Glomerular endothelial cell (primary cell): ENCODE measurements at places on chromosomes 3 and 15.

- DNase-seq = no peak
Measured at GRCh38 chr3:117303443-117303842, 593.9 kb downstream of the TUSC7 start.

DNA sequence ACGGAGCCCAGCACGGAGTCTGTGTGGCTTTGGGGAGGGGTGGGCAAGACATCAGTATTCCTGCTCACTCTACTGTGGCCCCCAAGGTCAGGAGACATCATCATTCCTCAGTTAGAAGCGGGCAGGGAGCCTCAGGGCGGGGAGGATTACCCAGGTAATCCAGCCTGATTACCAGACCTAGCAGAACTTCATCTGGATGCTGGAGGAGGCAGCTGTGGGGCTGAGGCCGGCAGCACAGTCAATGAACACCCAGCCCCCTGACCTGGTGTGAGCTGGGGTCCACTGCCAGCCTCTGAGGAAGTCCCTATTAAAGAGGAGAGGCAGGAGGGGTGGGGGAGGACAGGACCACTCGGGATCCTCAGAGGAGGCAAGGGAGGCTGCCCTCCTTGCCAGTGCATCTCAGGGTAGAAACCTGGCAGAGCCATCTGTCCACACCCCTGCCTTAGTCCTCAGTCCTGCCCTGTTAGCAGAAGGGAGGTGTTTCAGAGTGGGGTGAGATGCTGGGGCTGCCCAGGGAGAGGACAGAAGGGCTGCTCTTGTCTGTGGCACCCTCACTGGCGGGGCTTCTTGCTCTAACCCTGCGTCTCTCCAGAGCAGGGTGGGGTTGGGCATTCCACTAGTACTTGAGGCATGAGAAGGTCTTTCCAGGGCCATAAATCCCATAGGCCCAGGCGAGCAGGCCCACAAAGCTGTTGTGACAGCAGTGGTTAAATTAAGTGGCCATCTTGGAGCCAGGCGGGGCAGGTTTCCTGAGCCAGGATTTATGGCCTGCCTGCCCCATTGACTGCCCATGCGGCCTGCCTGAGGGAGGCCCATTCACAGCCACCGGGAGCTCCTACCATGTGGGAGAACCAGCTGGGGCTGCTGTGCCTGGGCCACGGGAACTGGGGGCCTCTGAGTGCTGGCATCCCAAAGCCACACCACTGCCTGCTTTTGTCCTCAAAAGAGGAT lies 82.1 kb downstream of the LINGO1 start:
- DNase-seq = no peak

DNA sequence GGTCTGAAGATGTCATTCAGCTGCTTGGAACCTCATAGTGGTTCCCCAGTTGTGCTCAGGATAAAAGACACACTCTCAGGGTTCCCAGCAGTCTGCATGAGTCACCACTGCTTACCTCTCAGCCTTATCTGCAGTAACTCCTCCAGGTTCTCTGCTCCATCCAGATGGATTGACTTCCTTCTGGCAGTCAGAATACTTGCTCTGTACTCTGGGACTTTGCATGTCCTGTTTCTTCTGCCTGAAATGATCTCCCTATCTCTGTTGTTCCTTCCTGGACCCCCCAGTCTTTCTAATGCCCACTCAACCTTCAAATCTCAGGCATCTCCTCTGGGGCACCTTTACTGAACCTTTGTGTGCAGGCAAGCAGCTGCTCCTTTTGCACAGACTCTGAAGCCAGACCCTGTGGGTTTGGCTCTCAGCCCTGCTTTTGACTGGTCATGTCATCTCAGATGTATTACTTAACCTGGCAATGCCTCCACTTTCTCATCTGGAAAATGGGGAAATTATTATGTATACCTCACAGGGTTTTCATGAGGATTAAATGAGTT lies 38.4 kb downstream of the ITPR1 start:
- no peak for DNase-seq

DNA sequence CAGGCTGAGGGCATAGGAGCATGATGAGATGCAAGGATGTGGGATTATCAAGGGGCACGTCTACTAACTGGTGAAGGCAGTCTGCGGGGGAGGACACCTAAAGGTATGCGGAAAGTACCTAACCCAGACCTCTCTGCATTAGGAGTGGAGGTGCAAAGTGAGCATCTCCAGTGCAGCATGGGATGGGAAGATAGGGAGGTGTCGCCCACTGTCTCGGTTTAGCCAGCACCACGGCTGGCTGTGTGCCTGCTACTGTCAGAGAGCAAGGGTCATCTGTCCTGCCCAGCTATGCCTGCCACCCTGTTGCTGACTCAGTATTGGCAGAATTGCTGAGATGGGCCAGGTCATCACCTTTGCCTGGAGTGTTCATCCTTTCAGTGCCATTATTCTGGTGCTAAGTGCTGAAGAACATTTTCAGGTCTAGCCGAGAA lies 40.1 kb downstream of the OXNAD1 start:
- DNase-seq = no peak

DNA sequence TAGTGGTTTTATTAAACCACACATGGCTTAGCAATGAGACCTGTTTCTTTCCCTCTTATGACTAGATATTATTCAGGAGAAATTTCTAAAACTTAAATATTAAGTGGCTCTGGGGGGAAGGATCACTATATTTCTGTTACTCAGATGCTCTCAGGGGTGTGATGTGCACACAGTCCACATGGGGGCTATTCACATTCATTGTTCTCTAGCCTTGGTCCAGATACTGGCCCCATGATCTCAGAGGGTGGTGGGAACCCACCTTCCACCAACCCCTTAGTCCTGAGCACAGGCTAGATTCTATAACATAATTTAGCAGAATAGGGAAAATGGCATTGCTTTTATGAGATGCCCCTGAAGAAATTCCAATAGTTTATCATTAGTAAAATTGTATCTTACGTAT lies 149.0 kb upstream of the ST8SIA2 start:
- no peak for DNase-seq
